ENCODE measurements at places on chromosomes 2 and 18.

DNA sequence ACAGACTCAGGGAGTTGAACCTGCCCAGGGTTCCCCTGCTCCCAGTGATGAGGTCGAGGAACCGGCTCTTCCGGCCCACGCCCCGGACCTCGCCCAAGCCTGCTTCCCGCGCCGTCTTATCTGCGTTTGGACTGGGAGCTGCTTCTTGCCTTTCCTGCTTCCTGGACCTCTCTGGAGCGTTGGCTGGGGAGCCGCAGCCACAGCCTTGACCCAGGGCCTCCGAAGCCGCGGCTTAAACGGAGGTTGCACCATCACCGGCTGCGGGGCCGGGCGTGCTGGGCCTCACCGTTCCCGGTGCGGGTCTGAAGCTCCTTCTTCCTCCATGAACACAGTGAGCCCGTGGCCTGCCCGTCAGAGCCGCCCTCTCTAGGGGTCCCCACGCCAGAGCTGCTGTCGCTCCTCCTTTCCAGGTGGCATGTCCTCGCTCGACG lies 13.3 kb downstream of the NTSR2 start:
- no peak for DNase-seq

- DNase-seq, result no peak
Observed at GRCh38 chr2:181646415-181646987, 10.4 kb downstream of the CERKL start.

DNA sequence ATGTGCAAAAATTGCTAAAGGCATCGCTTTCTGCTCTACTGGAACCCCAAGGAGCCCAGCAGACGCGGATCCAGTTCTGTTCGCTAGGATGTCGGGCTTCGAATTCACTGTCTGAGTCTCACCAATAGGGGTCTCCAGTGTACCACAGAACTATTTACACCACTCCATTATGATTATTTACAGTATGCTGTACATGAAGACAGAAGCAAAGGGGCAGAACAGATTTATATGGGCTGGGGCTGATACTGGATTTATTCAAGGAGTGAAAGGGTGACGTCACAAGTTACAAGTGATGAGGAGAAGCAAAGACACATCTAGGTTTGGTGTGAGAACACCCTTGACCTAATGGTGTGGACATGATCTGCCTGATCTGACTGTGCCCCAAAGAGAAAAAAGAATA lies 185.3 kb upstream of the ATP5MC3 start:
- no peak for DNase-seq

DNA sequence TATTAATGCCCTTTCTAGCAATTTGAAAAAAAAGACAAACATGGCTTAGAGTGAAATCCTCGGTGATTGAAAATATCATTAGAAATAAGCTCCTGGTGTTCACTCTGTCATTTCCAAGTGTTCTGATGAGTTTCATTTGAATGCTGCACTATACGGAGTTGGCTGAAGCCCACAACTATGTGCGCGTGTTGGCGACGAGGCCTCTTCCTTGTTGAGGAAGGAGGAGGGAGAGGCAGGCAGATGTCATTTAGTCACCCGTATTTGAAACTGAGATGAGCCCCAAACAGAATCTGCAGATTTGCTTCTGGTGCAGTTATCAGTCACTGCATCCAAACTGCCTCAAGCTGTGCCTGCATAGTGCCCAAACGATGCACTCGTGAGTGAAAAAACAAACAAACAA lies 23.5 kb upstream of the SKOR2 start:
- DNase-seq, result no peak

DNA sequence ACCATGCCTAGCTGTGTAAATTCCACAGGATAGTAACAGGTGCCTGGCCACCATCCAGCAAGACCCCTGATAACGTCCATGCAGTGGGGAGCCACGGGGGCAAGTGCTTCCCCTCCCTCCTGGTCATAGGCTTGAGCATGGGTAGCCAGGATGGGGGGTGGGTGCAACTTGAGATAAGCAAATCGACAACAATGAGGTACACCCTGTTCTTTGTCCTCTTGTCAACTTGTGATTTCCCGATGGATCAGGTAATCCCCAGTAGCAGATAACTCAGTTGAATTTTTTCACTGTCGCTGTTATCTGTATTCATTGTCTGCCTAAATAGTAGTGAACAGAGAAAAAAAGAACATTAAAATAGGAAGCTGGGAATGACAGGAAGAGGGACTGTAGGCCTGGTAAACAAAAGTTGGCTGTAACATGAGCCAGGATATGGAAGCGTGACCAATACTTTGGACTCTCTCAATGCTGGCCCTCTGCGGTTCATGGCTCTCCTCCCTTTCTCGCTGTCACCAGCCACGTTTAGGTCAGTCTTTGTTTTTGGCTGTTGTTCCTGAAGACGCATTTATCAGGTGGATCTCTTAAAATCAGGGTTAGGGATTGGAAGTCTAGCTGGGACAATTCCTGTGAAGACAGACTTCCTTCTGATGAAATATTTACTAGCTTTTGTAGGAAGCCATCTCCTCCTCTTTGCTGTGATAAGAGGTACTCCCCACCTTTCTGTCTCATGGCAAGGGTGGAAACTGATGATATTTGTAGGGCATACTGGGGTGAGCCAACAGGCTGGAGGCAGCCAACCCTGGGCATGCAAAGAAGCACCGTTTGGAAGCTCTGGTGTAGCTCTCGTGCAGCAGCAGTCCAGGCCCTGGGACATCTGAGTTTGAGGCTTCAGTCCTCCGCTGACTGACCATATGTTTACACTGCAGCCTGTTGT lies 42.4 kb downstream of the TCF7L1 start:
- DNase-seq, result no peak

- DNase-seq, result no peak
Observed at GRCh38 chr2:156396126-156396525, 40.1 kb upstream of the GPD2 start.

GRCh38 chr2:142286618-142287017 lies 155.8 kb upstream of the LRP1B start:
- no peak for DNase-seq

GRCh38 chr2:118239284-118239683 lies 151.0 kb downstream of the INSIG2 start:
- DNase-seq, result no peak

GRCh38 chr2:105868060-105868459 lies 123.3 kb downstream of the NCK2 start:
- DNase-seq, result no peak

- no peak for DNase-seq
Observed at GRCh38 chr18:8397034-8397433, 212.2 kb upstream of the RAB12 start.

GRCh38 chr2:239223310-239224198 lies 177.3 kb downstream of the HDAC4 start:
- DNase-seq, result no peak

DNA sequence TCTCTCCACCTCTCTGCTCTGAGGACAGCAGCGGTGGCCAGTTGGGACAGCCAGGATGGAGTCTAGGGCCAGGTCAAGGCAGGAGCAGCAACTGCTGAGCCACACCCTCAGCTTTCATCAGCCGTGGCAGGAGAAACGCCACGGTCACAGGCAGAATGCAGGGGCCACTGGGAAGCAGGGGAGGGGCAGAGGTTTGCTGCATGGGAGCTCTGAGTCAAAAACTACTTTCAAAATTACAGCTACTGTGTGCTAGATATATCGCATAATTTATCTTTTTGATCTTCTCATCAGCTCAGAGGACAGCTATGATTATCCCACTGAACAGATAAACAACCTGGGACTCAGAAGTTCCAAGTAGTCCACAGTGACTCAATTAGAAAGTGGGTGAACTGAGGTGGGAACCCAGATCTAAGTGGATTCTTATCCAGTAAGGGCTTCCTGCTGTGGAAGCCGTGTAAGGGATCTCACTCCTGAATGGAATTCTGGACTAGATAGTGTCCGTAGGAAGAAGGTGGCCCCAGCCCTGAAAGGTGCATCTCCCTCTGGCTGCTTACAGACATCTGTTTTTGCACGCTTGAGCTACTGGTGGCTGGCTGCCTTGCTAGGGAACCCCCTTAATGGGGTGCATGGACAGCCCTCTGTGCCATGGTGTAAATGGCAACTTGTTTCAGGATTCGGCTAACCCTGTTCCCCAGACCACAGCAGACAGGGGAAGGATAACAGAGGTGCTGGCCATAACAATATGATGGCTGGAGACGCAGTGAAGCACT lies 194.6 kb upstream of the SMAD2 start:
- DNase-seq, result no peak

DNA sequence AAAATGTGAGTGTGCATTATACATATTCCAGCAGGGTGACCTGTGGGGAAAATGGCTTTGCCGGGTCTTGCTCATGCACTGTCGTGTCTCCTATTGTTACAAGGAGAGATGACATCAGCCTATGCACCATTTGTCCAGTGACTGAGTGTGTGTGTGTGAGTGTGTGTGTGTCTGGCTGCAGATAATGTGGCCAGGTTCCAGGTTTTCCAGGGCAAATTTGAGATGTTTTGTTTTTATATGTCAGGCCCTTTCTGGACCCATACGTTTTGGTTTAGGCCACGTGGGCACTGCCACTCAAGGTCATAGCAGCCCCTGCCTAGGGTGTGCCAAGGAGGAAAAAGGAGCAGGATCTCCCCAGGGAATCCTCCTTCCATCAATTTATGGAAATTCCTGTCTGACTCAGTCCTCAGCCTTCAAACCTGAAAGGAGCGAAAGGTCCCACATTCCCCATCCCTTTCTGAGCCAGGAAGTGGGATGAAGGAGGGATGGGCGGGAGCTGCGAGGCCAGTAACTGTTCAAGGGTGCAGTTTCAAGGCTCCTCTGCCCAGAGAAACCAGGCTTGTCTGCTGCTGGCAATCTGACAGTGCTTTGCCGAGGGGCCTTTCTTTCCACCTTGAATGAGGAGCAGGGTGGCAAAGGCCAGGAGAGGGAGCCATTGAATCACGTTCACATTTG lies 93.0 kb upstream of the SMAD2 start:
- DNase-seq, result no peak

GRCh38 chr18:80191264-80191663 lies 56.0 kb downstream of the PARD6G start:
- no peak for DNase-seq

DNA sequence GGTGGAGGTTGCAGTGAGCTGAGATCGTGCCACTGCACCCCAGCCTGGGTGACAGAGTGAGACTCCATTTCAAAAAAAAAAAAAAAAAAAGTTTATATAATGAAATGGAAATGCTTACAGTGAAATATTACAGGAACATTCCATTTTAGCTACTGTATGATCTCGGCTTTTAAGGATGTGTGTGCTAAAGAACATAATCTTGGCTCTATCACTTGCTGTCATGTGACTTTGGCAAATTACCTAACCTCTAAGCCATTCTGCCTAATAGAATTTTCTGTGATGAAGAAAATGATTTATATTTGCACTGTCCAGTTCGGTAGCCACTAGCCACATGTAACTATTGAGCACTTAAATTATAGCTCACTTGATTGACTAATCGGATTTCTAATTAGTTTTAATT lies 36.3 kb downstream of the SMAD4 start:
- DNase-seq, result no peak

- no peak for DNase-seq
Observed at GRCh38 chr2:189370719-189371118, 70.6 kb upstream of the WDR75 start.

DNA sequence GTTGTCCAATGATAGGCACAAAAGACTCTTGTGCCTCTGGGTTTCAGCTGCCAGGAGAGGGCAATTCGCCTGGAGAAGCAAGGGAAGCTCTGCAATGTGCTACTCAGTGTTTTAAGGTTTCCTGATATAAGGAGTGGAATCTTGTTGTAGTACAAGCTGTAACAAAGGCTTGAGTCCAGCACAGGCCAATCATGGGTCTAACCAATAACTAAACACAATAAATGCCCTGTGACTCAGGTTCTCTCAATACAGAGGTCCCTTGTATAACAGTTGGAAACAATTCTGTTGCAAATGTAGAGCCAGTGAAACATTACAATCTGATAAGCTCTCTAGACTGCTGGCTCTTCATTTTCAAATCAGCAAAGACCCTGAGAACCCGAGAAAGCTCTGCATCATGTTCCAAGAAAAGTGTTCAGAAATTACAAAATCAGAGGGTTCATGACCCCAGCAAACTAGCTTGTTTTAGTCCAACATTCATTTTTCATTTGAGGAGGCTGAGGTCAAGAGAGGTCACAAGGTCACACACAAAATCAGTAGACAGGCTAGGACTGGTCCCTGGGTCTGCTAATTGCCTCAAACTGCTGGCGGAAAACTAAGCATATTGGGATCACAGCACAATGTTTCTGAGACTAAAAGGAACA lies 59.0 kb upstream of the DNMT3A start:
- no peak for DNase-seq

- DNase-seq, result no peak
Observed at GRCh38 chr18:70288171-70288850, 534 bp upstream of the SOCS6 start.

GRCh38 chr2:228917220-228917619 lies 353.9 kb downstream of the PID1 start:
- no peak for DNase-seq

- no peak for DNase-seq
Observed at GRCh38 chr2:166413255-166413654, 37.5 kb upstream of the SCN9A start.

- no peak for DNase-seq
Observed at GRCh38 chr18:54616220-54616848, 25.3 kb downstream of the DYNAP start.

DNA sequence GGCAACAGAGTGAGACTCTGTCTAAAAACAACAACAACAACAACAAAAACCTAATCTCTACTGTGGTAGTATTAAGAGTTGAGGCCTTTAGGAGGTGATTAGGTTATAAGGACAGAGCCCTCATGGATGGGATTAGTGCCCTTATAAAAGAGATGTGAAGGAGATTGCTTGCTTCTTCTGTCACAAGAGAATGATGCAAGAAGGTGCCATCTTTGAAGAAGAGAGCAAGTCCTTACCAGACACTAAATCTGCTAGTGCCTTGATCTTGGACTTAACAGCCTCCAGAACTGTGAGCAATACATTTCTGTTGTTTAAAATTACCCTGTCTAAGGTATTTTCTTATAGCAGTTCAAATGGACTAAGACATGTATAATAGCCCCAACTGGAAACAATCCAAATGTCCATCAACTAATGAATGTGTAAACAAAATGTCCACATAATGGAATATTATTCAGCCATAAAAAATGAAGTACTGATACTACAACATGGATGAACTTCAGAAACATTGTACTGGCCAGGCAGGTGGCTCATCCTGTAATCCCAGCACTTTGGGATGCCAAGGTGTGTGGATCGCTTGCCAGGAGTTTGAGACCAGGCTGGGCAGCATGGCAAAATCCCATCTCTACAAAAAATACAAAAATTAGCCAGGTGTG lies 1.6 kb upstream of the ARHGEF33 start:
- DNase-seq, result no peak

DNA sequence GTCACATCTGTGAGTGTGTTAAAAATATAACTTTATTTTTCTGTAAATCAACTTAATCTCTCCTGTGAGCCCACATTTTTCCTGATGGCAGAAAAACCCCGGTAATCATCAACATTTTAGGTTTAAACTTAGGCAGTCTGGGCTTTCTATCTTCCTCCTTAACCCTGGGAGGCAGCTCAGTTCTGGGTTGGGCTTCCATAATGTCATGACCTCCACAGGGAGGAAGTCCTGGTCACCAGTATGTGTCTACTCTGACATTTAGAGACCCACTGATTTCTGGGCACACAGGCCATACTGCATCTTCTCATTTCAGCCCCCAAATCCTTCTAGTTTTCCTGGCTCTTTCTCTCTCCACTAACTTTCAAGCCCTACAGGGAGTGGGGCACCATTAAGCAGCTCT lies 181.2 kb downstream of the DYSF start:
- DNase-seq, result no peak

GRCh38 chr2:237324405-237324831 lies 89.5 kb downstream of the COL6A3 start:
- DNase-seq, result no peak

All from activated CD4-positive, alpha-beta T cell treated with anti-CD3 and anti-CD28 coated beads for 24 hours (primary cell).